ENCODE measurements at places on chromosomes 4 and X.
A peak's percentile ranks its signal among the peaks of the same experiment; 100 is the strongest.

- no peak for DNase-seq
These were observed 200.2 kb downstream of the CPEB2 start for GRCh38 chr4:15202481-15202880.

DNA sequence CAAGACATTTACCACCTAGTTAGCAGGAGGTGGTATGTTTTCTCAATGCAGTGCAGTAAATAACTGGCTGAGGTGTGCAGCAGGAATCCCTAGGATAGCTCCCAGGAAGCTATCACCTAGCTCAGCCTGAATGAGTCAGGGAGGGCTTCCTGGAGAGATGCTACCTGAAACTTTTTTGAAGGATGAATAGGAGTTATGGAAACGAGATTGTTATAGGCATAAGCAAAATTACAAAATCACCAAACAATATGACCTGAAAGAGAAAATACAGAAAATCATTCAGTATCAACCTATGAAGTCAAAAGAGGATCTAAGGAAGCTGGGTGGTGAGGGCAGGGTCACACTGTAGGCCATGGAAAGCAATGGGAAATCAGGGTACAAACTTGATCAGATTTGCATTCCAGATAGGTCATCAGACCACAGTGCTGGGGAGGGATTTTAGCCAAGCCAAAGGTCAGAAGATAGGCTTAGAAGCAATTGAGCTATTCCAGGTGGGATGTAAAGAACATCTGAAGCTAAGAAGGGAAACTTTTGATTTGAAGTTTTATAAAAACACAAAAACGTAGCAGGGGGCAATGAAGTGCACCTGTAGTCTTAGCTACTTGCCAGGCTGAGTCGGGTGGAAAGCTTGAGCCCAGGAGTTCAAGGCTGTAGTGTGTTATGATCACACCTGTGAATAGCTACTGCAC lies 11.3 kb downstream of the AREG start:
- DNase-seq: no peak

- no peak for DNase-seq
These were observed 125.7 kb downstream of the CLCN4 start for GRCh38 chrX:10282490-10282889.

- no peak for DNase-seq
These were observed 274.5 kb downstream of the SLC7A11 start for GRCh38 chr4:137967480-137968190.

DNA sequence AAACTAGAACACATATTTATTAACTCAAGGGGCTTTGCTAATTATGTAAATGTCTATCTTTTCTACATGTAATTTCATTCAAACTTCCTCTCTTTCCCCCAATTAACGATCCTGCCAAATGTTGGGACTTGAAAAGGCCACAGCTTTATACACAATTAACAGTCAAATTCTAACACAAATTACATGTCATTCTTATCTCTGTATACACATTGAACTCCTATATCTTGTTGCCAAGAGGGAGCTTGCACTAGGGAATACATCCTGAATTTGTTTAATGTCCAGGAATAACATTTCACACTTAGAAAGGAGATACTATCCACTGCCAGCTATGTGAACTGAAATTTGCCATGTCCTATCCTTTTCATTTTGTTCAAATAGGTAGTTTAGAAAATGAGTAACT lies 38.9 kb upstream of the MAB21L2 start:
- DNase-seq: no peak

DNA sequence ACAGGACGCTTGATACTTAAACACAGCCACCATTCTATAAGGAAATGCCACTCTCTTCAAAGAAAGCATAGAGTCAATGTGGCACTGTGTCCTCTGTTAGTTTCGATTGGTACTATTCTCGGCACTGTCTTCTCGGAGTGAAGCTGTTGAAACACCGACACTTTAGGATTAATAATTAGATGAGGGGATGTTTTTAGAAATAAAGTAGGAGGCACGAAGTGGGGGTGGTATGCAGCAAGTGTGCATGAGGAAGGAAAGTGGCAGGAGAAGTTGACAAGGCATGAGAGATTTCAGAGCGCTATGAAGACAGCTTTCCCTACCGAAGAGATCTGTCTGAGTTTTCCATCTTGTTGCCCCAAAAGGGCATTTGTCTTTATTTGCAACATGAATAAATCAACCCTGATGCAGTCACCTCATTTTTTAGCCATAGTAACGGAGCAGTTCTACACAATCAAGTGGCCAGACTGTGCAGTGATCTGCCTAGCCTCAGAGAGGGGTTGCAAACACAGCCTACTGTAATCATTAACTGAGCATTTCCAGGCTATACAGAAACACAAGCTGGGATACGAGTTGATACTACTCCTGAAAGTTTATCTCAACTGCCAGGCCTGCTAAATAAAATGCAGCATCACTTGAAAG lies 8.3 kb downstream of the GPRIN3 start:
- no peak for DNase-seq

- DNase-seq: no peak
These were observed 32.9 kb downstream of the LAMTOR3 start for GRCh38 chr4:99861120-99861905.

- no peak for DNase-seq
These were observed 5.2 kb upstream of the NUP54 start for GRCh38 chr4:76153356-76153755.

DNA sequence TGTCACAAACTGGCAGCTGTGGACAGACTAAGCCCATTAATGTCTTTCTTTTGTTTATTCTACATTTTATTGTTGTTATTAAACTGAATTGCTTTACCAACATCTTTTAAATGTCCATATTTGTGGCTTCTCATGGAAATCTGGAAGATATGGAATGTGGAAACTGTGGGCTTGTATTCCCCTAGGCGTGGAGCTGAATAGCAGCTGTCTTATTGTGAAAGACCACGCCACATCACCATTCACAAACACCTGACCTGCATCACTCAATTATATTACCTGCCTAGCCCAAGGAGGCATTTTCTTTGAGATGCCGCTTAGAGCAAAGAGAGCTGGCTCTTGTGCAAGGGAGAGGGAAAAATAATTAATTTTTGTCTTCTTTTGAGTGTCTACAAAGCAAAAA lies 96.9 kb upstream of the GPRIN3 start:
- DNase-seq: no peak

GRCh38 chr4:100366213-100366612 lies 151.6 kb downstream of the EMCN start:
- no peak for DNase-seq

DNA sequence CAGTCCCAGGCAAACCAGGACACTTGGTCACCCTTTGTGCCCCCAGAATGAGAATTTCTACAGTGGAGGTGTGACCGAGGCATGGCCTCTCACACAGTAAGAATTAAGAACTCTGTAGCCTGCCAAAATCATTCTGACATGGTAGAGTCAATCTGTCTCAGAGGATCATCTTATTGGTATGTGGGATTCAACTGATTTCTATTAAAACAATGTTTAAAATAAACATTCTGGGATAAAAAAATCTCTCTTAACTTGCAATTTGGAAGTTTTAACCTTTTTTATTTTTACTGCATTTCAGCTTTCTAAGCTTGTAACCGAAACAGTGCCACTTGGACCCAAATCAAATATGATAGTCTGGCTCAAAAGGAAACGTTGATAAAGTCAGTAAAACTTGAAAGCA lies 165.4 kb upstream of the LDB2 start:
- DNase-seq: no peak

- DNase-seq: no peak
These were observed 187.9 kb downstream of the LRBA start for GRCh38 chr4:150827226-150827625.

DNA sequence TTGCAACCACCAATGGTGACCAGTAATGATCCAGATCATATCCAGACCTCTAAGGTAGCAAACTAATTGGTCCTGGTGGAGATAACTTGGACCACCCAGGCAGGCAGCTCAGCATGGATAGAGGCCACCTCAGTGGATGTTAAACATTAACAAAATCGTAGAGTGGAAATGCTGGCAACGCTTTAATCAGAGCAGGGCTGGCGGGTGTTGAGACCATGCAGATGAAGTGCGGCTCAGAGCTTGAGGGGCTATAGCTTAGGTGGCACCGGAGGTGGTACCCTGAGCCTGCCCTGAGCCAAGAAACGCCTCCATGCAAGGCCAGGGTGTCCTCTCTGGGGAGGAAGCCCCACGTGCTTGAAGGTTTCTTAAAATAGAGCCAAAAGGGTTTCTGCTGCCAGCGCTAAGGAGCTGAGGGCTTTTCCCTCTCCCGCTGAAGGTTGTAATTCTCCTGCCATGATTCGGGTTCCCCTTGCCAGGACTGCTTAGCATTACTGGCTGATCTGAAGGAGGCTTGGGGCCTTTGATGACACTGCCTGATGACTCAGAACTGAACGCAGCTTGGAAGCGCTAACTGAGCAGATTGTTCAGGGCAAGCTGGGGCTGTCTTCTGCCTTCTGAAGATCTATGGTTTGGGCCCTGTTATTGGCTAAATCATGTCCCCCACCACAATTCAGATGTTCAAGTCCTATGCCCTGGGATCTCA lies 177.8 kb upstream of the ATP6AP2 start:
- peak; percentile 37 for DNase-seq

GRCh38 chr4:26372525-26373172 lies 51.8 kb downstream of the RBPJ start:
- DNase-seq: no peak

DNA sequence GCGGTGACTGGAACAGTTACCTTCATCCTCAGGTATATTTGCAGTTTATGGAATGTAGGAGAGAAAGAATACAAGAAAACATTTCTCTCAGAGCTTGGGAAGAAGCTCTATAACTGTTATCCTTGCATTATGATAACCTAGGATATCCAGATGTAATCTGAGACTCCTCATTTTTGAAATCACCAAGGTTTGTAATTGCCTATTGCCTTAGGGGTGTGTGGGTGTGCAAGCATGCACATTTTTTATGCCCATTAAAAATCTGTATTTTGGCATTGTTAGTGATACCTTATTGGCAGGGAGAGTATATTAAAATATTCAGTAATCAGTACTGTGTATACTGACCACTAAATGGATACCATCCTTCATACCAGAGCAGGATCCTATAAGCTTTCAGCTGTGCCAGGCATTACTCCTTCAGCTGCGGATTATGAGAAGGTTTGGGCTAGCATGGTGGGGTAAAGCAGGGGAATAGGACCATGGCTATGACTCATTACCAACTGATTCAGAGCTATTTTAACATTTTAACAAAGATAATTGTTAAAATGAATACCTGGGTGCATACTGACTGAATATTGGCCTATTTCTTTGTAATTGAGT lies 8.3 kb downstream of the SEC24B start:
- no peak for DNase-seq

- no peak for DNase-seq
These were observed 1.6 kb downstream of the MAGEA11 start for GRCh38 chrX:149713279-149714050.

GRCh38 chr4:14184265-14184664 lies 556.7 kb upstream of the BOD1L1 start:
- no peak for DNase-seq

DNA sequence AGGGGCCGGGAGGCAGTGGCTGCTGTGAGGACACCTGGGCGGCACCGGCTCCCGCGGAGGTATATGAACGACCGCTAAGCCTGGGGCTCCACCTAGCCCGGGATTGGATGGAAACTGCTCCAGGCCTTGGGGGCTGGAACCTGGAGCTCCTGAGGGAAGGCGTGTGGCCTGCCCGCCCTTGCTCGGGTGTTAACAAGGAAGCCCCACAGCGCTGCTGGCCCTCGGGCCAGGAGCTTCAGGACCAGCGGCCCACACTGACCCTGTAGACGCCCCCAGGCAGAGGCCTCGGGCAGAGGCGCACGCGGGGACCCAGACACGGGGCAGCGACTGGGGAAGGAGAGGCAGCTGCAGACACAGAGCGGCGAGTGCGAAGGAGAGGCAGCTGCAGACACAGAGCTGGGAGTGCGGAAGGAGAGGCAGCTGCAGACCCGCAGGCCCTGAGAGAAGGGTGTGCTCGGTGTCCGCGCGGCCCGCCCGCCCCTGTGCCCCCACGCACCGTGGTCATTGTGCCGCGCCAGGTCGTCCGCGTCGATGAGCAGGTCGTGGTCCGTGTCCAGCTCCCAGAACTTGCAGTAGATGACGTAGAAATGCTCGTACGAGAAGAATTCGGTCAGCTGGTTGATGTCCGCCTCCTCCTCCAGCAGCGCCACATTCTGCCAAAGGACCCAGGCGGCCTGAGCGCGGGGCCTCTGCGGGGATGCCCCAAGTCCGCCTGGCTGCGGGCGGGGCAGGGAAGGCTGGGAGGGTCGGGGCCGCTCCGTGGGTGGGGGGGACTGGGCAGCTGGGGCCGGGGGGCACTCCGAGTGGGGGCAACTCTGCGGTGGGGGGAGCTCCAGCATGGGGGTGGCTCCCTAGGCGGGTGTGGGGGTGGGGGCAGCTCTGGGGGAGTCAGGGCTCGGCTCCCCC lies 26.7 kb upstream of the GTPBP6 start:
- DNase-seq: no peak

GRCh38 chr4:178941975-178942374 lies 1499.7 kb upstream of the AGA start:
- no peak for DNase-seq

- DNase-seq: no peak
These were observed 45.9 kb upstream of the GPRIN3 start for GRCh38 chr4:89353514-89353913.

DNA sequence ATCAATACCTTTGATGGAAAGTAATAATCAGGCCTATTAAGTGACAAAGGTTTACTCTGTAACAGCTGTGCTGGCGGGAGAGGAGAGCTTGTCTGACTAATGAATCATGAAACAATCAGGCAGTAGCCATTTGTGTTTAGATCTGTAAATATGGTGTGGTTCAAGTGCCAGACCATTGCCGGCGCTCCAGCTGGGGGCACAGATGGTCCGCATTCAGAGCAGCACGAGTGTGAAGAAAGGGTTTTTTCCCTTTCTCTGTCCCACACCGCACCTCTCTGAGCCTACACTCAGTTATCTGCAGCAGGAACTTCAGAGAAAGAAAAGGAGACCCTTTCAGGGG lies 111.3 kb upstream of the PAQR3 start:
- DNase-seq: no peak

GRCh38 chrX:140712413-140713173 lies 3.0 kb downstream of the LINC00632 start:
- DNase-seq: peak; percentile 9

DNA sequence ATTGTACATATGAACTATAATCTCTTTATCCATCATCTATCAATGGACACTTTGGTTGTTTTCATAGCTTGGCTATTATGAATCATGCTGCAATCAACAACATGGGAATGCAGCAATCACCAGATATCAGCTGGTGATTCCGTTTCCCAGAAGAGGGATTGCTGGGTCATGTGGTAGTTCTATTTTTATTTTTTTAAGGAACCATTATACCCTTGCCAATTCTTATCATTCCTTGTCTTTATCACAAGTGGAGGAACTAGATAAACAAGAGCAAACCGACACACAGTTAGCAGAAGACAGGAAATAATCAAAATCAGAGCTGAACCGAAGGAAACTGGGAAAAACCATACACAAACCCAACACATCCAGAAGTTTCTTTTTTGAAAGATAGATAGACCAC lies 14.5 kb upstream of the LNX1 start:
- no peak for DNase-seq

DNA sequence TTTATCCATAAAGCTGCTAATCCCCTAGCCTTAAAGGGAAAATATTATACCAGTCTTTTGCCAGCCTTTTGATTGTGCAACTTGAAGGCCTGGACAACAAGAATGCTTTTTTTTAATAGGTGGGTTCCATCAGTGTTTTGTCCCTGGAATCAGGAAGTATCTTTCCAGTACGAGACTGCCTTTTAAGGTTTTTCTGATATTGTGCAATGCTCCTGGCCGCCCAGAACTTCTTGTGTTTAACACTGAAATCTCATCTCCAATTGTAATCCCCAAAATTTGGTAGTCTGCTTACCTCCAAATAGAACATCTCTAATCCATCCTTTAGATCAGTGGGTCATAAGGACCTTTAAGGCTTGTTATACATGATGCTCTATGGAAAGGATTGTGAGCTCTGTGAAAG lies 256.7 kb downstream of the NAF1 start:
- DNase-seq: no peak
